NCI-H510A treated with DMSO at 0.1 percent for 48 hours (cell line): ENCODE measurements at places on chromosomes 7 and 10.

- DNase-seq, result no peak
Observed at GRCh38 chr7:151680810-151681209, 161.1 kb upstream of the RHEB start.

GRCh38 chr10:73910401-73910763 is 550 bp upstream of the PLAU start:
- DNase-seq, result no peak

- DNase-seq, result no peak
Observed at GRCh38 chr10:131196176-131196885, 115.2 kb downstream of the TCERG1L start.

- DNase-seq, result no peak
Observed at GRCh38 chr10:14798636-14799035, 23.9 kb upstream of the FAM107B start.

GRCh38 chr10:35375091-35375765 is 38.9 kb downstream of the CCNY start:
- no peak for DNase-seq

- DNase-seq, result no peak
Observed at GRCh38 chr7:124801330-124801895, 35.8 kb upstream of the GPR37 start.

GRCh38 chr7:901041-901387 is 24.7 kb downstream of the GET4 start:
- no peak for DNase-seq

DNA sequence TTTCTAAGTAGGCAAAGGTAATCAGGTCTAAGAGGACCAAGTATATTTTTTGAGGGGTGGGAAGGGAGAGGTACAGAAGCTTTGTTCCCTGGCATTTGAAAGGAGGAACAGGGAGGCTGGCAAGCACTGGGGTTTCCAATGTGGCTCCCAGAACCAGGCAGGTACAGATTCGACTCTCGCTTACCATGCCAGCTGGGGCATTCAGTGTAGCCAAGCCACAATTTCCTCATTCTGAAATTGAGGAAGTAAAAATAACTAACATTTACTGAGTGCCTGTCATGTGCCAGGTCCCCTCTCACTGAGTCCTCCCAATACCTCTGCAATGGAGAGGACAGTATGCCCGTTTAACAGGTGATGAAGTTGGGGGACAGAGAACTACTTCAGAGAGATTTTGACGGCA is 45.9 kb upstream of the BET1 start:
- DNase-seq, result no peak

DNA sequence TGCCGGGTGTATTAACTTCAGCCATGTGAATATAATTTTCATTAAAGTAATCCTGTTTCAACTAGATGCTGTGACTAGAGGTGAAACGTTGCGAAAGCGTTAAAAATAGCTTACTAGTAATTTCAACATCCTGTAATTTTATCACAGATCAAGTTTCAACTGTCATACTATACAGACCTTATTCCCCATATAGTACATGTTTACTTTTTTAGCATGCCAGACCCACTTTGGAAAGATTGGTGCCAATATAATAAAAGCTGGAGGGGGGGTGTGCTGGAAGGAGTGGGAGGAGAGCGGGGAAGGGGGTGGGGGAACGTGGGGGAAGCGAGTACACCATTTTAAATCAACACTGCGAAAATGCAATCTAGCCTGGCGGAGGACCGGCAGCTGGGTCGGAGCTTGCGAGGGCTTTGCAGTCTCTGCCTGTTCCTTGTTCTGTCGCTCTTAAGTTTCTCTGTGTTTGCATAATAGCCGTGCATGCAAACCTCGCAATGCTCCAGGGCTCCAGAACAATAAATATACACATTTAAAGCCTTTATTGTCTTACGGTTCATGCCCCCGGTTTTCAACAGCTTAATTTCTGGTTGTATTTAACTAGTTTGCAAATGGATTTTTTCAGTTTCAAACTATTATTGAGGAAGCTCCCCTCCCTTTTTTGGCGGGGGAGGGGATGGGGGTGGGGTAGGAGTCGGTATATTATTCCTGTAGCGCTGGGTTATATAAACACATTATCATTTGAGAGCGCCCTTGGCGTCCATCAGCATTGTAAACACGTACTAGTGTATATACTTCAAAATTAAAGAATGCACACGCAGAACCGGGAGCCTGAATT is 1.3 kb upstream of the ARID5B start:
- peak; percentile 66 for DNase-seq

DNA sequence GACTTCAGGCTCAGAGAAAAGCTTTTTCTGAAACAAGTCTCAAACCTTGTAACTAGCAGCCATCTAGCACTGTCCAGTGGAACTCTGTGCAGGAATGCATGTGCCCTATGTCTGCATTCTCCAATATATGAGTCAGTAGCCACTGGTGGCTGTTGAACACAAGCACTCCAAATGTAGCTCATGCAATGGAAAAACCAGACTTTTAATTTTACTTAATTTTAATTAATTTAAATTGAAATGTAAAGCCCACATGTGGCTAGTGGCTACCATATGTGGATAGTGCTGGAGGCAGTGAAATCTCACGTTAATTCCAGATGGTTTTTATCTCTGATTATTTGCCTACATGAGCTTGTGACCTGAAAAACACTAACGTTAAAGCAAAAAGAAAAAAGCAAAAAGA is 225.1 kb downstream of the GATA3 start:
- no peak for DNase-seq

DNA sequence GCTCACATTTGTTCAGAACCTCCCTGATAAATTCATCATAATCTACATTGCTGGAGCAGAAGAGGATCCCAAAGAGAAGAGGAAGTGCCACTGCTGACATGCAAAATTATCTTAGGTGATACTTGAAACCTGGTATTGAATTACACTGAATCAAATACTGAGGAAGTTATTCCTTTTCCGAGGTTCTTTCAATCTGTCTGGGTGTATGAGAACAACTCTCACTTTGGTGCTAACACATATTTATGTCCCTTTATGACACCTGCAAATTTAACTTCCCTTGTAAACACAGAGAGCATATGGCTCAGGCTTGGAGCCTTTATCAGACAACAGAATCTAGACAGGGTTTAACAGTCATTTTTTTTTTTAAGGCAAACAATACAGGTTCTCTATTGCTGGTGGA is 131.4 kb downstream of the SRPK2 start:
- DNase-seq, result peak; percentile 57

- no peak for DNase-seq
Observed at GRCh38 chr10:37752334-37752875, 105.0 kb downstream of the ZNF248 start.

DNA sequence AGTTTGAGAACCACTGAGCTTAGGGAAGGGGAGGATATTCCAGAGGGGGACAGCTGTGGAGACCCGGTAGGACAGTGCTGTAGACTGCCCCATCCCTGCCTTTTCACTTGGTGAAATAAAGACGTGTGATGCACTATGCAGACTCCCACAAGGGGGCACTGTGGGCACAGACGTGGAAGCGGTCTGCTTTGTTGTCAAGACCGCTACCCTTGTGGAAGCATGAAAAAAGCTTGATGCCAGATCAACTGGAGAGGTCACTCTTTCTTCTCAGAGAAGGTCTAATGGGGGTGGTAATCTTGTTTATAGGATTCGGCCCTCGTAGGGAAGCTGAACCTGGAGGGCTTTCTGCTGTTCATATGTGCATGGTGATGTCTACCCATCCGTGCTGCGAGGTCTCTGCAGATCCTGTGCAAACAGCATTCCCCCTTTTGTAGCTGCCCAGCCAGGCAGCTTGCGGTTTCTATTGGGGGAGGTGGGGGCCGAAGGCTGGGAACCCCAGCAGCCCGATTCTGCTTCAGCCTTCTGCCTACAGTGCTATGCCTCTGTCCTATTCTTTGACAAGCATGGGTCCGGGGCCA is 13.7 kb downstream of the RPS24 start:
- peak; percentile 90 for DNase-seq

DNA sequence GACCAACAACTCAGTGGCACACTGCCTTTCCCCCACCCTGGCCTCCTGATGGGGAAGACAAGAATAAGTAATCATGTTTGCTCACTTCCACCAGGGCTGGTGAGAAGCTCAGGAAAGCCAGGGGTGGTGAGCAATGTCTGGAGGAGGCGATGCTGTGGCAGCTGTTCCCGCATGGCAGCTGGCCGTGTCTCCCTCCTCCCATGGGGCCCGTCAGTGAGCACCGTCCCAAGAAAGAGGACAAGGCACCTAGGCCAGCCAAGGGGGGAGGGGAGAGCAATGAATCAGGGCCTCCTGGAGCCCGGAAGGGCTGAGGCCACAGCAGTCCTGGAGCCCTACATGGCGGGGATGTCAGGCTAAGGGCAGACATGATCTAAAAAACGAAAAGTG is 69.2 kb upstream of the INSIG1 start:
- DNase-seq, result no peak

GRCh38 chr7:47627580-47628283 is 45.8 kb upstream of the TNS3 start:
- no peak for DNase-seq

- no peak for DNase-seq
Observed at GRCh38 chr10:122643931-122644534, 55.6 kb downstream of the C10orf120 start.

DNA sequence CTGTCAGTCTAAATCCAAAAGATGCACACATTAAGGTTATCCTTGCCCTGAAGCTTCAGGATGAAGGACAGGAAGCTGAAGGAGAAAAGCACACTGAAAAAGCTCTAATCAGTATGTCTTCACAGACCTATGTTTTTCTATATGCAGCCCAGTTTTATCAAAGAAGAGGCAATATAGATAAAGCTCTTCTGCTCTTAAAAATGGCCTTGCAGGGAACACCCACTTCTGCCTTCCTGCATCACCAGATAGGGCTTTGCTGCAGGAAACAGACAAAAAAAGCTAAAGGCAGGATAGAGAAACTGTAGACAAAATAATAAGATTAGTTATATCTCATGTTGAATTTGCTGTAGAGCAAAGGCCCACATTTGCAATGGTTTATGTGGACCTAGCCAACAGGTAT is 14.9 kb upstream of the IFIT1B start:
- no peak for DNase-seq

GRCh38 chr7:156041398-156041797 is 229.1 kb upstream of the SHH start:
- DNase-seq, result no peak

GRCh38 chr7:7876419-7876818 is 92.2 kb upstream of the GLCCI1 start:
- no peak for DNase-seq

GRCh38 chr10:526651-527312 is 162.7 kb downstream of the DIP2C start:
- no peak for DNase-seq

DNA sequence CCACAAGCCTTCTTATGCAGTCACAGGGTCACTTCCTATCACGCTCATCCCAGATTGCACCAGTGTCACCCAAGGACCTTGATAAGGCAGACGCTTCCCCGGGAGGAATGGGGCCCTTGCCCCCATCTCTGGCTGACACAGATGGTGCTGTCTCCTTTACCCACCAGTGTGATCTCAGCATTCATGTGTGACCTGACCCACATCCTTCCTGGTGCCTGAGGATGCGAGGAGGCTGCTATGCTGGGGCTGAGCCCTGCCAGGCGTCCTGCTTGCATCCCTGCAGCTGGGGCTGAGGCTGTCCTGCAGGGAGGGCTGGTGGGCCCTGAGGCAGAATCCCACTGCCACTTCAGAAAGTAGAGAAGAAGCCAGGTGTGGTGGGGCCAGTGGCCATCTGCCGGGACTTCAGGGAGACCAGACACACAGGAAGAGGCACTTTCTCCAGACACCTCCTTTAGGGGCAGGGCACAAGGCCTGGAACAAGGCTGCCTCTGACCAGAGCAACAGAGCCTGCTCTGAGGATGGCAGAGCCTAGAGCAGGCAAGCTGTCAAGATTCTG is 35.3 kb downstream of the RASGEF1A start:
- DNase-seq, result no peak

DNA sequence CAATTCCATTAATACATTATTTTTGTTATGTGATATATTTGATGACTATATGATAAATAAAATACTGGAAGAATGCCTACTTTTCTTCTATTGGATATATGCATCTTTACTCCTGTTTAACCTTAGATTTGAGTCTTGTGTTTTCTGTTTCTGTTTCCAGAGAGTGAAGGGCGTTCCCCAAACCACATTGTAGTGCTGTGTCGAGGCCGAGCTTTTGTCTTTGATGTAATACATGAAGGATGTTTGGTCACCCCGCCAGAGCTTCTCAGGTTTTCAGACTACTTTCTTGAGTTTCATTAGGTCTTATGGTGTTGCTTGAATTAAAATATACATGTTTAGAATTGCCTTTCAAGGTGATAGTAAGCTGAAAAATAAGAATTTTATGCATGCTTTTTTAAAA is 23.8 kb downstream of the CROT start:
- no peak for DNase-seq

- no peak for DNase-seq
Observed at GRCh38 chr7:34501156-34501555, 156.9 kb upstream of the NPSR1 start.

DNA sequence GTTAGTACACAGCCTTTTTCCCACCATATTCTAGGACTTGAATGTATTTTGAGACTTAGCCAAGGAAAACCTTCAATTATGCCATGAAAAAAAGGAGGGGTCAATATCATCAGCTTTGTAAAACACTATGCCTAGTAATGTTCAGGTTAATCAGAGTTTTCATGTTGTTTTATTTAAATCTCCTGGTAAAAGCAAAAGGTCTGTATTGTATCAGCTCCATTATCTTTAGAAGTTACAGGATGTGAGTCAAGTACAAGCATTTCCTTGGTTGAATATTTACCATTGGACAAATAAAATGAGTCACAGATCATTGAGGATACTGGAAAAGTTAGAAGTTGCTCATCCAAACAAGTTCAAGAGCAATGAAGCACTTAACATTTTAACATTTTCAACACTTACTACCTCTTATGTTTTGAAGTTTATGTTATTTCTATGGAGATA is 89.9 kb upstream of the CAPZA2 start:
- peak; percentile 6 for DNase-seq

- no peak for DNase-seq
Observed at GRCh38 chr7:55556031-55556430, 16.3 kb downstream of the VOPP1 start.

DNA sequence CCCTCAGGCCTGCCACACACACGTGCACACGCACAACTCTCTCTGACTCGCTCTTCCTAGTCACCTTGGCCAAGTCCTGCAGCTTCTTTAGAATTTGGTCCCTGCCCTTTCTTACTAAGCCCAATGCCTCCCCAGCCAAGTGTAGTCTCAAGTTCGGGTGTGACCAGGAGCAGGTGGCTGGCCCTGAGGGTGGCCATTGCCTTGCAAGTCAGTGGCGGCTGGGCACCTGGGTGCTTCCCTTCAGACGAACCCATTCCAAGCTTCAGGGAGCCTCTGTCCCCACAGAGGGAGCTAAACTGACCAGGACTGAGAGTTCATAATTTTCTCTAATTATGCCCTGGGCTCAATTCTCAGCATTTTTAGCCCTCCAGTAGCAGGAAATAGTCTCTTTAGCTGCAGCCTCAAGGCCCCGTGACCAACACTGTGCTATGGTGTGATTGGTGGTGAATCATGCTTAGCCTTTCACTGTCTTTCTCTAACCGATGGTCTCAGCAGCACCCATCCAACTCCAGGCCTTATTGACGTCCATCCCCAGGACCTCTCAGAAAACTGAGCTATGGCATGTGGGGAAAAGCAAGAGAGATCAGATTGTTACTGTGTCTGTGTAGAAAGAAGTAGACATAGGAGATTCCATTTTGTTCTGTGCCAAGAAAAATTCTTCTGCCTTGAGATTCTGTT is 34.7 kb upstream of the FXYD4 start:
- DNase-seq, result no peak
